ENCODE measurements at places on chromosomes 7 and 10.

DNA sequence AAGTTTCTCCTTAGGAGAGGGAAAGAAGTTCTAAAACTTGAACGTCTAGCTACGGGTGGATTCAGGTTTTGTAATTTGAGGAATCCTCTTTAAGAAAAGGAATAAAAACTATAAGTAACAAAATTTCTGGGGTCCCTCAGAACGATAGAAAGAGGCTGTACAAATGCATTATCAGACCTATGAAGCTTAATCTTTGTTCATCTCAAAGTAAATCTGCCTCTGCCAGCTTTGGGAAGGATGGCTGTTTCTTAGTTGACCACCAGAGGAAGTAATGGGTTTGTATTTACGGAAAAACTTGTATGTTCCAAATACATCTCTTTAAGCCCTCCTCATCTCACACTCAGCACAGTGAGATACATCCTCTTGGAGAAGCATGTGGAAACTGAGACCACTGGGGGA is 864 bp downstream of the PSTK start:
- DNase-seq = peak; percentile 65

GRCh38 chr10:30046476-30046875 is 12.9 kb downstream of the JCAD start:
- no peak for DNase-seq

- no peak for DNase-seq
Observed at GRCh38 chr7:136142583-136142982, 165.4 kb upstream of the MTPN start.

DNA sequence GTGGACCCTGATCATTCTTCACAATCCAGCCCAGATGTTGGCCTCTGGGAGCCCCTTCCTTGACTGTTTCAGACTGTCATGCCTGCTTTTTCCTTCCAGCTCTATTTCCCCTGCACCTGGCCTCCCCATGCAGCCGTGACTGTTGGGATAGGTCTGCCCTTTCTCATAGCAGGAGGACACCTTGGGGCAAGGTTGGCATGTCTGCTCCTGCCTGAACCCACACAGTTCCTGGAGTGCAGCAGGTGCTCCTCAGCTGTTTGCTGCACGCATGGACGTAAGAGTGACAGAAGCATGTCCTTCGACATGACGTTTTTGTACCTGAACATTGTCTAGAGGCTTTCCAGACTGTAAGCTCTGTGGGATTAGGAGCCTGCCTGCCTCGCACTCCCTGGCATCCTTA is 24.0 kb downstream of the POR start:
- no peak for DNase-seq

DNA sequence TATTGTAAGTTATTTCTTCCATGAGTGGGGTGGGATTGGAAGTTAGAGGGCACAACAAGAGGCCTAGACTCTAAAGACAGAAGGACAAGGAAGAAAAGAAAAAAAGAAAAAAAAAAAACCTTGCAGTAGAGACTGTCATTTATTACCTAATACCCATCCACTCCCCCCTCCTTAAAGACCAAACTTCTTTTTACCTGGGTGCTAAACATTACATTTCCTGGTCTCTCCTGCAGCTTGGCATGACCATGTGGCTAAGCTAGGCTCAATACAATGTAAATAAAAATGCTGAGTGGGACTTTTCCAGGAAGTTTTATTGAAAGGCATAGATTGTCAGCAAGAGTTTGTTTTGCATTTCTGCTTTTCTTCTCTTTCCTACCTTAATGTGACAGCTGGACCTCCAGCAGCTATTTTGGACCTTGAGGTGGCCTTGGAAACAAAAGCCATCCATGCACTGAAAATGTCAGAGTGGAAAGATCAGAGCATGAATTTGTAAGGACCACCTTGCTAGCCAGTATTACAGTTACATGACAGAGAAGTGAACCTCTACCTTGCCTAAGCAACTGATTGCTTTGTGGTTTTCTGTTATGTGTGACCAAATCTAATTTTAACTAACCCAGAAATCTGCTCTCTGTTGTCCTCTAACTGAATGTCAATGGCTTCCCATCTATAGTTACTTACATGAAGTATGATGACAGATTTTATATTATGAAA is 81.3 kb upstream of the SFMBT2 start:
- no peak for DNase-seq

All from HCEC 1CT (cell line).